ENCODE measurements at places on chromosomes 11 and 22.
A peak's percentile ranks its signal among the peaks of the same experiment; 100 is the strongest.

DNA sequence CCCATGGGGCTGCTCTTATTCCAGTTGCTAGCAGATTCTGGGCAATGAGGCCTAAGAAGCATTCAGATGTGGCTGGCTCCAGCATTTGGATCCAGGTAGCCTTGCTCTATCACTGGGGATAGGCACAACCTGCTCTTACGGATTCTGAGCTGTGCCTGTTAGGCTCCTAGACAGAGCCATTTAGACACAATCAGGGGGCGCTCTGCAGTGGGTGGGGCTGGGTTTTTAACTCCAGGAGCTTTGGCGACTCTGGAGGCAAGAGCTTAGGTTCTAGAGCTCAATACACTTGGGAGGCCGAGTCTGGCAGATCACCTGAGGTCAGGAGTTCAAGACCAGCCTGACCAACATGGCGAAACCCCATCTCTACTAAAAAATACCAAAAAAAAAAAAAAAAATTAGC lies 32.0 kb downstream of the KCNC1 start:
- no peak for DNase-seq

DNA sequence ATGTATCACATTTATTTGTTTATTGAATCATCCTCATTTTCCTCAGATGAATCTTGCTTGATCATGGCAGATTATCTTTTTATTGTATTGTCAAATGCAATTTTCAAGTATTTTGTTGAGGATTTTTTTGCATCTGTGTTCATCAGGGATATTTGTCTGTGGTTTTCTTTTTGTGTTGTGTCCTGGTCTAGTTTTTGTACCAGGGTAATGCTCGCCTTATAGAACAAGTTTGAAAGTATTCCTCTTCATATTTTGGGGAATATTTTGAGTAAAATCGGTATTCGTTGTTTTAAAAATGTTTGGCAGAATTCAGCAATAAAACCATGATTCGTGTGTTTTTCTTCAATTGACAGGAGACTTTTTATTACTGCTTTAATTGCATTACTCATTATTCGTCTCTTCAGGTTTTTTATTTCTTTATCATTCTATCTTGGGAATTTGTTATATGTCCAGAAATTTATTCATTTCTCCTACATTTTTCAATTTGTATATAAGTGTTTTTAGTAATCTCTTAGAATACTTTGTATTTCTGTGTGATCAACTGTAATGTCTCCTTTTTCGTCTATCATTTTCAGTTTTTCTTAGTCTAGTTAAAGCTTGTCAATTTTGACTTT lies 113.4 kb upstream of the SERPIND1 start:
- no peak for DNase-seq

- no peak for DNase-seq
These were observed 885 bp downstream of the TRMU start for GRCh38 chr22:46336119-46337078.

- no peak for DNase-seq
These were observed 219.7 kb downstream of the CNTN5 start for GRCh38 chr11:99240192-99241030.

DNA sequence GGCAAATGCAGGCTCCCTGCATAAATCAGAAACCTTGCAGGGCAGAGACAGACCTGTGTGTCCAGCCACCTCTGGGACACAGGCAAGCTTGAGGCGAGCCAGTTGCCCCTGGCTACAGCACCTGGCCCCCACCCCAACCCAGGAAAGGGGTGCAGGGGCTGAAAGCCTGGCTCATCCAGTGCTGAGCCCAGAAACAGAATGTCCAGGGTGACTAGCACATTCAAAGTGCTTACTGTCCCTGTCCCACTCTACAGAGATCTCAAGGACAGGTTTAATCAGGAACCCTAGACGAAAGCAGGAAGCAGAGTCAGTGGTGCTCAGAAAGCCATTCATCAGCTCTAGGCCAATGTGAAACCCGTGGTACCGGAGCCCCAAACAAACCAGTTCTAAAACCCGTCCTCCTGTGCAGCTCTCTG lies 31.9 kb downstream of the PLEKHA7 start:
- DNase-seq, result no peak

GRCh38 chr22:20738394-20739089 lies 35.4 kb upstream of the SERPIND1 start:
- DNase-seq, result no peak

- DNase-seq, result no peak
These were observed 13.2 kb upstream of the HDHD5 start for GRCh38 chr22:17172029-17172833.

GRCh38 chr11:134843735-134844134 lies 431.7 kb upstream of the B3GAT1 start:
- no peak for DNase-seq

- DNase-seq, result no peak
These were observed 100.3 kb upstream of the TEAD1 start for GRCh38 chr11:12573707-12574485.

- no peak for DNase-seq
These were observed 32.9 kb downstream of the CABIN1 start for GRCh38 chr22:24043958-24044357.

- DNase-seq, result no peak
These were observed 437 bp downstream of the SLC43A3 start for GRCh38 chr11:57426439-57426928.

GRCh38 chr22:29136782-29137700 lies 64.2 kb downstream of the KREMEN1 start:
- DNase-seq, result no peak

DNA sequence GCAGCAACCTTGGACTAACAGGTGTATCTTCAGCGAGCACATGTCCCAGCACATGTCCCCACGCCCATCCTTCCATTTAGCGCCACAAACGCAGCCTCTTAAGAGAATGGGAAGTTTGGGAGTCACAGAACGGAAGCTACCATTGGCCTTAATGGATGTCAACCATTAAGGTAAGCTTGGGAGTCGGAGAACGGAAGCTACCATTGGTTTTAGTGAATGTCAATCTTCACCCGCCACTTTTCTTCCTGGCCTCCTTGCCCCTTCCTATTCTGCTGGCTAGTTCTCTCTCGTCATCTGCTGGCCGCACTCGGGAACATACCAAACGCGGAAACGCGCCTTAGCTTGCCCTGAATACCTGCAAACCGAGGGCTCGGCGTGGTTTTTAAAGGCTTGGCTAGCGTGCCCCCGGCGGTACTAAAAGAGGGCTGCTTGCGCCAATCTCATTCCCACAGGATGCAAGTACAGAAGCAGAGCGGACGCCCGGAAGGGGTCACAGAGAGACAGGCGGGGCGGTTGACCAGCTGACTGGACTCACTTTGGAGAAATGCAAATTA lies 24.3 kb downstream of the GLYATL1 start:
- DNase-seq, result peak; percentile 30

- DNase-seq, result no peak
These were observed 6.5 kb upstream of the NUP160 start for GRCh38 chr11:47854667-47855066.

DNA sequence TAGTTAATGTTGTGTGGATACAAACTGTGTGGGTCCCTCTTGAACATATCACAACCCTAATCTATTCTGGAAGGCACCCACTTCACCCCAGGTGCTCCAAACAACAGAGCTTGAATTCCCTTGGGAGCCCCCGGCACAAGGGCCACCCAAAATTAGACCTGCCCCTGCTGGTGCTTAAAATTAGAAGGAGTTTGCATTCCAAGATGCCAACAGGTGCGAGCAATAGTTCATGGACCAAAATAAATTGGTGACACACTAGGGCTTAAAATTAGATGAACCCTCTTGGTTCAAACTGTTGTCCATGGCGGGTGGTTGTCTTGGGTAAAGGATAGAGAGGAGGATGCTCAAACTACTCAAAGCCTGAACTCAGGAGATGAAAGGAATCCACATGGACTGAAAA lies 291.5 kb downstream of the MN1 start:
- no peak for DNase-seq

DNA sequence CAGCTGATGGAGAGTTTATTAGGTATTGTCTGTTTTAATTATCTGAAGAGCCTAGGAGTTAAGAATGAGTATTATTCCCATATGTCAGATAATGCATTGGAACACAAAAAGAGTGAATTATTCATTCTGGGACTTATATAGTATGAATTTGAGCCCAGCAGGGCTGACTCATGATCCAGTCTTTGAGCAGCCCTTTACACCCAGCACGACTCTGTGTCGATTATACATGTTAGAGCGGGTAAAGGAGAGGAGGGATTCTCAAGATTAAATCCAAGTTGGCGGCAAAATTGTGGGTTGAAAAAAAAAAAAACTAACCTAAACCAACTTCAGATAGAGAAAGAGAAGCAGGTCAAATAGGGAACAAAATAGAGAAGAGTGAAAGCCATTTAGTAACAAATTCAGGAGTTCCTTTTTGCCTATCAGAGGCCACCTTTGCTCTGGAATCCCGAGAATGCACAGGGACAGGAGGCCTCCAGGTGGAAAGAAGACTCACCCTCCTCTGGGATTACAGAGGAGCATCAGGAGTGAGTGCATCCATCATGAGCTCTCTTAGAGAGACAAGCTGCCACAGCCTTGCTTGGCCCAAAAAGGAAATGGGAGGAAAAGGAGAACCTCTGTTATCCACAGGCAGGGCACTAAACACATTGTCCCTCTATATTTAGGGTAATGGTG lies 3.1 kb downstream of the MRGPRX1 start:
- no peak for DNase-seq

DNA sequence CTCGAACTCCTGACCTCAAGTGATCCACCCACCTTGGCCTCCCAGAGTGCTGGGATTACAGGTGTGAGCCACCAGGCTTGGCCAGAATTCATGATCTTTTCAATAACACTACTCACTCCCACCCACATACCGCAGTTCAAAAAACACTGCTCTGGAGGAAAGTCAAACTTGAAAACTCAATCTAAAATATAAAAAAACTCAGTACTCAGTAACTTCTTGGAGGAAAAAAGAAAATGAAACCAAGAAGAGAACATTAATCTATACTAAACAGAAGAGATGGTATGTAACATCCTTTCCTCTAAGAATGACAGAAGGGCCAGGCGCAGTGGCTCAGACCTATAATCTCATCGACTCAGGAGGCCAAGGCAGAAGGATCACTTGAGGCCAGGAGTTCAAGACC lies 58.3 kb downstream of the MRTFA start:
- DNase-seq, result no peak

DNA sequence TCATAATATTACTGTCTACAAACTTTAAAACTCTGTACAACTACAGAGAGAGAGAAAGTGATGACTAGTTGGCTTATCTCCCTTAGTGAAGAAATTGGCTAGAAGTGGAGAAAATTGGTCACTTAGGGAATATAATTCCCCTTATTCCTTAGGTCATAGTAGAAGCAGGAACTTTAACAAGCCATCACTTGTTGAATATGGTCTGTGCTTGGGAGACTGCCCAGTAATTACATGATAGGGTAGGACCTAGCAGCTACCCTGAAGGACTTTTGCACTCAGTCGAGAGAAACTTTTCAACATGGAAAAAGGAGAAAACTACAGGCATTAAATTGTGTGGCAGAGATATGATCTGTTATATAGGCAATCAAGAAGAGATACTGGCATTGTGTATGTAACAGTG lies 576.5 kb upstream of the CCDC90B start:
- no peak for DNase-seq

DNA sequence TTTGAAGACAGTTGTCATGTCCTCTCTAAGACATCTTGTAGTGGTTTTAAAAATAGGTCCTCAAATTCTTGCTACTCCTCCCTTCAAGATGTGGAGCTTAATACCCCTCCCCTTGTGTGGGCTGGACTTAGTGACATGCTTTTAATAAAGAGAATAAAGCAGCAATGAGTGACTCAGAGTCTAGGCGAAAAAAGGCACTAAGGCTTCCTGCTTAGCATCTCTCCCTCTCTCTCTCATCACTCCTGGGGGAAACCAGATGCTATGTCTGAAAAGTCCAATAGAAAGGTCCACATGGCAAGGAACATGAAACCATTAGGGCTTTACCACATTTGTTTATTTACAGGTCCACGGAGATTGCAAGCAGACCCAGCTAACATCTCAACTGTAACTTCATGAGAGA lies 11.7 kb downstream of the SERGEF start:
- DNase-seq, result no peak

DNA sequence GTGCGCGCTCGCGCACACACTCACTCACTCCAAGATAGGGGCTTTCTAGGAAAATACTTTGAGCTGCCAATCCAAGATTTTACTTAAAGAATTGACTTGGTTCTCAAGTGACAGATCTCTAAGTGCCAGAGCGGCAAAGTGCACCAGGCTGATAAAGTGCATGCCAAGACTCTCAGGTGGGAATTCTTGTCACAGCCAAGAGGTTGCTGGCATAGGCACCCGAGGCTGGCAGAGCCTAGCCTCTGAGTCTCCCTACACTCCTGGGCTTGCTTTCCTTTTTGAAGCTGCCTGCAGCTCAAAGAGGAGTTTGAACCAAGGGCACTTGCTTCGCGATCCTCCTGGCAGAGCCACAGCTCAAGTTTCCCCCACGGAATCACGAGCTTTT lies 2.5 kb upstream of the ADM start:
- DNase-seq, result no peak

DNA sequence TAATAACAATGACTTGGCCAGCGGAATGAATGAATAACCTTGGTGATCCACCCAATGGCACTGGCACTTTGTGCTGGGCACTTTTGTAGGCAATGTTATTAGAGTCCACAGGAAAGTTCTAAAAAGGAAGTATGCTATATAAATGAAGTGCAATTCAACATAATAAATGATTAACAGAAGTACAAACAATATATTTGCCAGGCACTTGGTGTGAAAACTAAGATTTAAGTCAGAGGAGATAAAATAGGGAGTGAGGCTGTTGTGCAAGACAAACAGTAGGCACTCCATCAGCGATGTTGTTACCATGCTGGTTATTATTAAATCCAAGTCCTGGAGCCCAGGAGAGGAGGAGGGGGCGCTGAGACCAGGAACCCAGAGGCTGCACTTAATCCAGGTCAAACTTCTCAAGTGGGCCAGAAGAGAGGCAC lies 173.8 kb downstream of the LARGE1 start:
- no peak for DNase-seq

GRCh38 chr22:38710351-38710750 lies 4.6 kb downstream of the GTPBP1 start:
- no peak for DNase-seq

- no peak for DNase-seq
These were observed 83.7 kb downstream of the KCNQ1 start for GRCh38 chr11:2528301-2529050.

DNA sequence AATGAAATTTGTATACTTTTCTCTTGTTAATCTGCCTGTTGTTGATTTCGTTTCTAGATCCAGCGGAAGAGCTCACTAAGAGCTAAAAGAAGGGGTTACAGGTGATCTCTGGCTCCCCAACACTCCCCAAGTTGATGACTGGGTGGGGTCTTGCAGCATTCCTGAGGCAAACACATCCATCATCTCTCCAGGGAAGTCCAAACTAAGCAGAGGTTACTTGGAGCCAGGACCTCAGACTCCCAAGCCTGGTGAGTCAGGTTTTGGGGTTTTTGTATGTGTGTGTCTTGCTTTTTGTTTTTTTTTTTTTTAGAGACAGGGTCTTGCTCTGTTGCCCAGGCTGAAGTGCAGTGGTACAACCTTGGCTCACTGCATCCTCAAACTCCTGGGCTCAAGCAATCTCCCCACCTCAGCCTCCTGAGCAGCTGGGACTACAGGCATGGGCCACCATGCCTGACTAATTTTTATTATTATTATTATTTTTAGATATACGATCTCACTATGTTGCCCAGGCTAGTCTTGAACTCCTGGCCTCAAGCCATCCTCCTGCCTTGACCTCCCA lies 11.5 kb upstream of the RPS3 start:
- no peak for DNase-seq

- no peak for DNase-seq
These were observed 26.4 kb downstream of the C11orf91 start for GRCh38 chr11:33674035-33674814.

GRCh38 chr11:45538939-45539338 lies 126.5 kb downstream of the CHST1 start:
- DNase-seq, result no peak

- DNase-seq, result no peak
These were observed 12.6 kb upstream of the IL18BP start for GRCh38 chr11:71986131-71986530.

Data from HT1080 (cell line).